Stromal cell of bone marrow (primary cell): ENCODE measurements at places on chromosomes 4 and X.
A peak's percentile ranks its signal among the peaks of the same experiment; 100 is the strongest.

DNA sequence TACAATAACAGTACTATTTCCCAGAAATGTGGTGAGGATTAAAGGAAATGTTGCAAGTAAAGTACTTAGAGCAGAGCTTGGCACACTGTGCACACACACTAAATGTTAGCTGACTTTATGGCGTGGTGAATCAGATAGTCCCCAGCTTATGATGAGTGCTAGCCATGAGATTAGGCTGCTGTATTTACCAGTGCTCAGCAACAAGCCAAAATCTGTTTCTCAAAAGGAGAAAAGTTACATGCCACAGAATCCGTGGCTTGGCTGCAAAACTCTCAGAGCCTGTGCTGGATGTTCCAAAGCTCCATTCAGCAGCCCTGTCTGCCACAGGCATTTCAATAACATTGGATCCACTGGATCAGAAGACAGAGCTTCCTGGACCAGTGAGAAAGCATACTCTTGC, 12.8 kb upstream of the STBD1 start:
- DNase-seq: peak; percentile 74

DNA sequence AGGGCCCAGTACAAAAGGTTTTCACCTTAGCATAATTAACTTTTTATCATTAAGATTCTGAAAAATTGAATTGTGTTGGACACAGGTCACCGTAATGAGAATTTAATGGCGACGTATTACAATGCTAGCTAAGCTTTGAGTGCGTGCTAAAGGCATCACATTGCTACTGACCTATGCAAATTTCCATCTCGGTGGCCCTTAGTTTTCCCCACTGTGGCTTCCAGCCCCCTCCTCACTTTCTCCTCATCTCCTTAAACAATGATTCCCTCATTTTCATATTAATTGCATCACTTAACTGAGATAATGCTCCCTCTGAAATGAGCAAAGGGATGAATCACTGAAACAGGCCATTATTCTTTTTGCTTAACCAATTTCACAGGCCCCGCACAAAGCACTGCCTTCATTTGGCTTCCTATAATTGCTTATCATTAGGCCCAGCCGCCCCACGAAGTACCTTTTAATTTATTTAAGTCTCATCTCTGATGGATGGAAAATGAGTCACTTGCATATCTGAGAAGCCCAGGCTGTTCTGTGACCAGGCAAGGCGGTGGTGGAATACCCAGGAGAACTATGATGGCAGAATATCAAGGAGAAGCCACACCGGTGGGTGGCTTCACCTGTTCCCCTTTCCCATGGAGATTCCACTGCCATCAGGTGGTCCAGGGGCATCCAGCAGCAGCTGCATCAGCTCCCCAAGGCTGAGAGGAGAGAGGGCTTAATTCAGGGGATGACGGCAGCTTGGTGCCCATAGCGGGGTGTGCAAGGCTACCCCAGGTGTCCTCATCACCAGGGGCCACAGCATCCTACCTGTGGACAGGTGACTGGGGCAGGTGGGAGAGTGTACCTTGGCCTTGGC, 223.8 kb upstream of the BOD1L1 start:
- no peak for DNase-seq

GRCh38 chr4:105257817-105258495, 111.3 kb downstream of the TET2 start:
- no peak for DNase-seq

DNA sequence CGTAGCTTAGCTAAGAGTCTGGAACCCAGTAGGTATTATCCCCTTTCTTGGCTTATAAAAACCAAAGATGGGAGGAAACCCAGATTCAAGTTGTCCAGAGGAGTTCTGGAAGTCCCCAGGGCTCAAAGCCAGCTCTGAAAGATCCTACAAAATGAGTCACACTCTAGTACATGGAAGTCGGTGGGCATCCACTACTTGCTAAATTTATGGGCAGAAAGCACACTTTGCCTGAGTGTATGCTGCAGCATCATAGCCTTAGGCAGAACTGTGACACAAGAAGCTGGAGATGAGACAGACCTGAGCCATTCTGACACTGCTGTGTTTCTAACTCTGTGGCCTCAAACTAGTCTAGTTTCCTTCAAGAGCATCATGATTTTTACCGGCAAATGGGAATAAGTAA, 429.3 kb downstream of the AFF2 start:
- no peak for DNase-seq

DNA sequence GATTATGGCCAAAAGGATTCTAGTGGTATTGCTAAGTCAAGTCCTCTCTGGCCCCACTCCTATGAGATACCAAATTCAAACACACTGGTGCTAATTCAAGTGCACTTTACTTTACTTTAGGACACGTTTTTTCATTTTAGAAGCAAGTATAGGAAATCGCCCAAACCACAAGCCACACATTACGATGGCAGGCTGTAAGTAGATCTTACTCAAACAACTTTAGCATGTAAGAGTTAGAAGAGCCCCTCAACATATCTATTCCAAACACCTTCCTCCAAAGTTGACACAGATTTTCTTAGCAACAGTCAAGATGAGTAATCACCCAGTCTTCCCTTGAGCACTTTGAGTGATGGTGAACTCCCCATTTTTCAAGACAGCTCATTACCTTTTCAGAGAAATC, 43.6 kb downstream of the DRD5 start:
- no peak for DNase-seq

- peak; percentile 73 for DNase-seq
These were observed 139.8 kb downstream of the CLCN4 start for GRCh38 chrX:10296576-10296975.

- DNase-seq: no peak
These were observed 543.5 kb downstream of the GABRG1 start for GRCh38 chr4:45580334-45580733.

DNA sequence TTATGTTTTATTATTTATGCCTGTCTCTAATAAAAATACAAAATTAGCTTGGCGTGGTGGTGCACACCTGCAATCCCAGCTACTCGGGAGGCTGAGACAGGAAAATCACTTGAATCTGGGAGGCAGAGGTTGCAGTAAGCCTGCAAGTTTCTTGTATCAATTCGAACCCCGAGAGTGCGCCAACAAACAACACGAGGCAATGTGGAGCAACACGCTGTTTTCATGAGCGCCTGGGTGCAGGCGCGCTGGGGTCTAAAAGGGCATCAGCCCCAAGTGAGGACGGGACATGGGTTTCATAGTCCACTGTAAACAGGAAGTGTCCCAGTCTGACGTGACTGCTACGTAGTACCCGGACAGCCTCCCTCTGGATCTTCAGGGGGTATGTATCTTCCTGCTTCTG, 1634.6 kb upstream of the AGA start:
- no peak for DNase-seq

DNA sequence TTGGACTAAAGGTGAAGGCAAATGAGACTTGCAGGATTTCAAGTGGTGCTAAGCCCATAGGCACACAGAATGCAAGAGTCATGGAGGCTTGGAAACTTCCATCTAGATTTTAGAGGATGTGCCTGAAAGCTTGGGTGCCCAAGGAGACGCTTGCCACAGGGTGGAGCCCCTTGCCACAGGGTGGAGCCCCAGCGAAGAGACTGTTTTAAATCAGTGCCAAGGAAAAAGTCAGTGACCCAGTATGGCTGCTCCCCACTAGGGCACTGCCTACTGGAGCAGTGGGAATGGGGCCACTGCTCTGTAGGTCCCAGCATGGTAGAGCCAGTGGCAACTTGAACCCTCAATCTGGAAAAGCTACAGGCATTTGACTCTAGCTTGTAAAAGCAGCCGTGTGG, 794.2 kb upstream of the LCORL start:
- no peak for DNase-seq
